ENCODE measurements at places on chromosomes 6 and 20.

- no peak overlapping the region for H3K4me3 ChIP-seq
- H3K36me3 ChIP-seq: no peaks in the 10 kb centered on the region
- no peak overlapping the region for H3K27ac ChIP-seq
- DNase-seq: no peak
- no peaks in the 10 kb centered on the region for H3K4me1 ChIP-seq
- H3K27me3 ChIP-seq: no peaks in the 10 kb centered on the region
Observed at GRCh38 chr20:9668381-9668780, 154.0 kb downstream of the LAMP5 start.

DNA sequence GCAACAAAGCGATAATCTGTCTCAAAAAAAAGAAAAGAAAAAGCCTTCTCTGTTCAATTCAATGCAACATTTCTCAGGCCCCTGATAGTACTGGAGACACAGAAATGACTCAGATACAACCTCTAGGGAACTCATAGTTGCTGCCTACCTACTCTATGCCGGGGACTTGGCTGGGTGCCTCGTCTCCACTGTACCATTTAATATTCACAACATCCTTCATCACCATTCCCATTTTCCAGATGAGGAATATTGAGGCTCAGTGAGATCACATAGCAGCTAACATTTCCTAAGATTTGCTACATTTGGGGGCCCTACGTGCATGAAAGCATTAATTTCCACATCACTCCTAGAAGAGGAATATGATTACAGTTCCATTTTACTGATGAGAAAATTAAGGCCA, 7.5 kb downstream of the NOL4L start:
- no peak for DNase-seq
- H3K36me3 ChIP-seq: no peaks in the 10 kb centered on the region
- no peak overlapping the region for H3K27ac ChIP-seq
- no peak overlapping the region for H3K4me3 ChIP-seq
- H3K27me3 ChIP-seq: no peaks in the 10 kb centered on the region

DNA sequence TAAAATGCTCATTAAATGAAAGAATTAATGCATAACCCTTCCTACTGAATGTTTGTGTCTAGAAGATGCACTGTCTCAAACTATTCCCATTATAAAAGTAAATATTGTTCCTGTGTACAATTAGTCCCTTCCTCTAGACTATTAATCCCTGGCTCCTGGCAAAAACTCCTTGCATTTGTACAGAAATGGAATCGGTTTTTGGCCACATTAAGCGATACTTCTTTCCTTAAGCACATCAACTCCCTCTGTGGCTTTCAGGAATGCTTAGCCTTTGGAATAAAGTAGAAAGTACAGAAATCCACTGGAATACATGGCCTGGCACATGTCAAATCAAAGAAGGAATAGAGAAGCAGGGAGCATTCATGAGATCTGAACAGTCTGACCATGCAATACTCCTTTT, 179.8 kb downstream of the GMPR start:
- no peak overlapping the region for H3K27ac ChIP-seq
- DNase-seq: no peak
- no peaks in the 10 kb centered on the region for H3K27me3 ChIP-seq
- no peaks in the 10 kb centered on the region for H3K36me3 ChIP-seq

DNA sequence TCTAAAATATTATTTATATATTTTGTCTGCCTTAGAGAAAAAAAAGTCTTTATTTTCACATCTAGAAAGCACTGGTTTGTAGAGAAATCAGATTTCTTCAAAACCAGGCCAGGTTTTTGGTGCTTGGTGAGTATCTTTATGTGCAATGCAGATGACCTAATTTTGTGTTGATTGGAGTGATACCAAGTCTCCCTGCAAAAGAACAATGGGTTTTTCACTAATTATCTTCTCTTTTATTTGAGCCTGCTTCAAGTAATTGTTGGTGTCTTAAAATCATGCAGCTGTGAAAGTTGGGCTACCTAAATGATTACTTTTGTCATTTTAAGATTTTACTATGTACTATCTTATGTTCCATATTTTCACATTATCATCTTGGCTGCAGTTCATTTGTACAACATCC, 874.7 kb downstream of the TFAP2A start:
- no peak overlapping the region for H3K27ac ChIP-seq
- H3K36me3 ChIP-seq: no peaks in the 10 kb centered on the region
- no peak overlapping the region for H3K4me3 ChIP-seq

- no peaks in the 10 kb centered on the region for H3K27me3 ChIP-seq
- H3K27ac ChIP-seq: no peak overlapping the region
- H3K36me3 ChIP-seq: no peaks in the 10 kb centered on the region
- no peak overlapping the region for H3K4me3 ChIP-seq
Observed at GRCh38 chr6:169894377-169894960, 143.0 kb downstream of the ERMARD start.

DNA sequence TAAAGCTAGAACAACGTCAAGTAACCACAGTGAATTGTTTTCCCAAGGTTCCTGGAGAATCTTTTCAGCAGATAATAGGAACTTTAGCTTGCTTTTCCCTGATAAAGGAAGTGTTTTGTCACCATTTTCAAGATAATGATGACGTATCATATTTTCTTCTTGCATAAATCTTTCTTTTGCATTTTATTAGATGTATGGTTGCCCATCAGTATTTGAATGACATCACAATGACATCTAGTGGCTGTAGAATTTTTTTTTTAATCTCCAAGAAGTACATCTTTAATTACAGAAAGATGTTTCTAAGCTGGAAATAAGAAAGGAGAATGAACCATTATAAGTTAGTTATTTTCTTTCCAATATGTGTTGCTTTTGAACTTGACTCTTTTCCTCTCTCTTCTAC, 83.0 kb downstream of the CENPW start:
- no peaks in the 10 kb centered on the region for H3K36me3 ChIP-seq
- no peak overlapping the region for H3K27ac ChIP-seq
- DNase-seq: no peak
- H3K4me1 ChIP-seq: no peaks in the 10 kb centered on the region
- no peaks in the 10 kb centered on the region for H3K27me3 ChIP-seq
- no peak overlapping the region for H3K4me3 ChIP-seq

- H3K27me3 ChIP-seq: no peaks in the 10 kb centered on the region
- H3K4me3 ChIP-seq: no peak overlapping the region
- peaks cover 10% of the 10 kb centered on the region for H3K4me1 ChIP-seq
- no peaks in the 10 kb centered on the region for H3K36me3 ChIP-seq
- DNase-seq: no peak
Observed at GRCh38 chr6:53526000-53526399, 18.9 kb downstream of the GCLC start.

DNA sequence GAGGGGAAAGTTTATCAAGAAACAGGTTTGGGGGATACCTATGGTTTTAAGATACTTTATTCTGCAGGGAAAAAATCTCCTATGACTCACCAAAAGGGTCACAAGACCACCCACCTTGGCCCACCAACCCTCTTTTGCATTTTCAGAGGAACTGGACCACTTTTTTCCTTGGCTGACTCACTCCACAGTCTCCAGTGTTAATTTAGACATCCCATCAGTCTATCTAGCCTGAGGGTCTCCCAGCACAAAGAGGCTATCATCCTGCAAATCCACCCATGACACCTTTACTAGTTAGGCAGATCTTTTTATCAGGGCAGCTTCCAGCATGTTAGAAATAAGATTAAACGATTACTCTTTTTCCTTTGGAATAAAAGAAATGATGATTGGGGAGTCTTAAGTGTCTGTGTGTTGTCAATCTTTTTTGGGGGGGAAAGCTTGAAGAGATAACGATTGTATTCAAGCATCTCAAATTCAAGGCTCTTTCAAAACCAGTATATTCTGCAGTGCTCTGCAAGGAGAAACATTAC, 138.1 kb upstream of the RIN2 start:
- H3K36me3 ChIP-seq: no peaks in the 10 kb centered on the region
- no peaks in the 10 kb centered on the region for H3K27me3 ChIP-seq
- DNase-seq: no peak
- H3K27ac ChIP-seq: no peak overlapping the region
- no peaks in the 10 kb centered on the region for H3K4me1 ChIP-seq
- H3K4me3 ChIP-seq: no peak overlapping the region

DNA sequence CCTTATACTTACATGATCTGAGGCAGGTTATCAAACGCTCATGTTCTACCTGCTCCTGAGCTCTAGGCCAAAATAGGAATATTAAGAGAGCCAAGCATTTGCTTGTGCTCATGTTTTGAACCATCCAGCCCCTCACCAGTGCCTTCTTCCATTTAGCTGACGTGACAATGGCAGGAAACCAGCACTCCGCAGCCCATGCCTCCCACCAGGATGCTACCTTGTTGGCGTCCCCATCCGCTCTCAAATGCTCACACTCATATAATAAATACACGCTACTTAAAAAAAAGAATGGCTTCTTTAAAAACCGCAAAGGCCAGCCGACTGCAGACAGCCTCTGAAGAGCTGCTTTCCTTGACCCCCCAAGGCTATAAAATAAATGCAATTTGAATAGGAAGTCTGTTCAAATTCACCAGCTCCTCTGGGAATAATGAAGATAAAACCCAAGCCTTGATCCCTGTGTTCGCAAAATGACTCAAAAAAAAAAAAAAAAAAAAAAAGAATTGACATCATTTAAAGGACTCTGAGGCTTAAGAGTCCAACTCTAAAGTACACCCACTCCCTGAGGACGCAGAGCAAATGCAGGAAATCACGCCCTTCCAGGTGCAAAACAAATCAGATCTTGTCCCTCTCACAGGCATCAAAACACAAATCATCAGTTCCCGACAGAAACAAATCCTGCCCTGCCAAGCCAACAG, 29.0 kb downstream of the RNASET2 start:
- no peaks in the 10 kb centered on the region for H3K4me1 ChIP-seq
- no peaks in the 10 kb centered on the region for H3K27me3 ChIP-seq
- H3K27ac ChIP-seq: no peak overlapping the region
- DNase-seq: no peak
- no peak overlapping the region for H3K4me3 ChIP-seq

- H3K4me1 ChIP-seq: no peaks in the 10 kb centered on the region
- H3K36me3 ChIP-seq: no peaks in the 10 kb centered on the region
- H3K27me3 ChIP-seq: no peaks in the 10 kb centered on the region
- H3K4me3 ChIP-seq: no peak overlapping the region
- no peak overlapping the region for H3K27ac ChIP-seq
- no peak for DNase-seq
Observed at GRCh38 chr6:61894536-61894935, 391.5 kb downstream of the KHDRBS2 start.

DNA sequence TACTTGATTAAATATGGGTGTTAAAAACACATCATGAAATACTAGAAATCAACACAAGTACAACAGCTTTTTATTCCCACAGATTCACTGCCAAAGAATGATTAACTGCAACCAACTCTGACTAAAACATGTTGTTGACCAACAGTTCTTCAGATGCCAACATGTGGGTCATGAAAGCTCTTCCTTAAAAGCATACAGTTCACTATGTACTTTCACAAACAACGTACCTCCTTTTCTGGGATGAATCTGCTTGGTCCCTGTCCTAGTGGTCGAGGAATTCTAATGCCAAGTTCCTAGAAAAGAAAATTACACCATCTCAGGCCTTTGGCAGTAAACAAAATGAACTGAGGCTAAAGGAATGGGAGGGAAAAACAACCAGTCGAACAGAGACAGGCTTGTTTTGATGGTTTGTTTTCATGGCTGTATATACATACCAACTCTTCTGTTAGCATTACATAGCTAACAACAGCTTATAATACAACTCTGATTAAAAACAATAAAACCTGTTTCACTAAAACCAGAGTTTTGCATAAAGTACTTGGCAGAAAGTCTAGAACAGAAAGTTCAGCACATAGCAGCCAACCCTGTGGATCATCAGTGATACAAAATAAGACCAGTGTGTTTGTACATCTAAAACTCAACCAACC, 92.5 kb downstream of the SESN1 start:
- no peaks in the 10 kb centered on the region for H3K27me3 ChIP-seq
- H3K36me3 ChIP-seq: no peaks in the 10 kb centered on the region
- no peaks in the 10 kb centered on the region for H3K4me1 ChIP-seq
- no peak for DNase-seq
- no peak overlapping the region for H3K27ac ChIP-seq

GRCh38 chr6:139821676-139822223, 447.3 kb upstream of the CITED2 start:
- no peaks in the 10 kb centered on the region for H3K36me3 ChIP-seq
- no peaks in the 10 kb centered on the region for H3K4me1 ChIP-seq
- no peaks in the 10 kb centered on the region for H3K27me3 ChIP-seq
- DNase-seq: no peak
- H3K27ac ChIP-seq: no peak overlapping the region

GRCh38 chr6:45552536-45552935, 174.8 kb upstream of the SUPT3H start:
- no peak overlapping the region for H3K4me3 ChIP-seq
- no peaks in the 10 kb centered on the region for H3K36me3 ChIP-seq
- no peak for DNase-seq
- H3K4me1 ChIP-seq: peaks cover 4% of the 10 kb centered on the region
- no peak overlapping the region for H3K27ac ChIP-seq
